ENCODE measurements at places on chromosomes 4 and X.

- DNase-seq: no peak
These were observed 54.2 kb downstream of the AWAT2 start for GRCh38 chrX:69995362-69996112.

- DNase-seq: no peak
These were observed 26.7 kb upstream of the TBC1D19 start for GRCh38 chr4:26557164-26557563.

GRCh38 chrX:12360986-12361598, 222.8 kb downstream of the FRMPD4 start:
- no peak for DNase-seq

GRCh38 chr4:74543983-74544382, 99.0 kb downstream of the AREG start:
- no peak for DNase-seq

- no peak for DNase-seq
These were observed 369.3 kb downstream of the FBXW7 start for GRCh38 chr4:152166567-152166966.

- DNase-seq: no peak
These were observed 116.2 kb upstream of the GPC3 start for GRCh38 chrX:134101636-134102035.

DNA sequence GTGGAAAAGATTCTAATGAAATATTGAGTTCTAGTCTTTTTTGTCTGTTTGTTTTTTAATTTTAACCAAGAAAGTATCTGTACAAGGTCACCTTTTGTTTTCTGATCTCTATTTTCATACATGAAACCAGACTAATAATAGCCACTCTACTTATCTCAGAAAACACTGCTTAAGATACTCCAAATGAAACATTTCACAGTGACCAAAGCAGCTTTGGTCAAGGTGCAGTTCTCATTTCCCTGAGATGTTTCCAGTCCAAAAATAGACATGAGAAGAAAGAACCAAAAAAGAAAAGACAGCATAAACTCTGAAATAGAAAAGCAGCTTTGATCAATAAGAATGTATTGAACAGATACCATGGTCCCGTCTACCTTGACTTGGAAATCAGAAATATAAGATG, 782.8 kb downstream of the RAB28 start:
- no peak for DNase-seq

DNA sequence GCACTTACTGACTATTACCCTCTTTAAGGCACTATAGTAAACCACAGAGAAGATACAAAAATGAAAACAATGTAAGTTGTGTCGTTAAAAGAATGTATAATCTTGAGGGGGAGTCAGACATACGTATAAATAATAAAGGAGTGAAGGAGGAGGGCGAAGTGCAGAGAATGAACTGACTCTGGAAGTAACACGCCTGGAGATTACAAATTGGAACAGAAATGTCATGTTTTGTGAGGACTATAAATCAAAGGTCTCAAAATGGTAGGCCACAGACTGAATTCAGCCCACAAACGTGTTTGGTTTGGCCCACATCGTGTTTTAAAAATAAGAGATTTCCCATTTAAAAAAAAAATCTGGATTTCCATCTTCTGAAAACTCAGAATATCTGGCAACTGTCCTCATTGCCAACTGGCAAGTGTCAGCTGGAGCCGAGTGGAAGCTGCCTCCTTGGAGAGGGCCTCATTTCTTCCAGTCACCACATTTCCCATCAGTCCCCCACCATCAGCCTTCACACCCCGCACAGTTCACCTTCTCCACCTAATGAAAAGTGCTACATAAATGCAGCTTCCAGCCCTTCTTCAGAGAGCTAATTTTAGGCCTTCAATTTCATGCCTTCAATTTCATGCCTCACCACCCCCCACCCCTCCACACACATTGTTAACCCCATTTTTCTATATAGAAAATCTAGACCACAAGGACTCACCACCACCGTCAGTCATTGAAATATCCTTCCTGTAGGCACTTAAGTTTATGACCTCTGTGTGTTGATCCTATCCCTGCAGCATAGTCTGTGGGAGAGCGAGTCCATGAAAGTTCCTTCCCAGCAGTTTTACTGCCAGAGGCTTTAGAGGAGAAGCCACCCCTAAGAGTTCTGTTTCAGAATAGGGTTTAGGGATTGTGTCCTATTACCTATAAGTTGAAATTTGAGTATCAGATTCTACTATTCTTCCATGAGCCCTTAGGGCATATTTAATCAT, 32.0 kb upstream of the COL25A1 start:
- no peak for DNase-seq

DNA sequence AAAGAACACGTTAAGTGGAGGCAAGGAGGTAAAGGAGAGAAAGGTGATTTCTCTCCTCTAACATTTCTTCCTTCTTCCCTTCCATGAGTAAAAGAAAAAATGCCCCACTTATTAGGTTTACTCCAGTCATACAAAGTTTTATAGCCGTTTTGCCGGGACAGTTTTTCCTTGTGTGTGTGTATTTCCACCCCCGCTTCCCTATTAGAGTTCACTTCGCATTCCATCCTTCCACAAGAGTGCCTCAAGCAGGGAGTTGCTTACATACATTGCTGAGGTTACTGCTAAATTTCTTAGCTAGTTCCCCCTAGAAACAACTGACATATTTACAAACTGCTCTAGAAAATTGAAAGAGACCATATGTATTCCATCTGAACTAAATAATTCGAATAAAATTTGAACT, 45.2 kb upstream of the BMP15 start:
- no peak for DNase-seq
